ENCODE measurements at places on chromosomes 12 and 14.

- DNase-seq: no peak
Observed at GRCh38 chr14:60756847-60757246, 22.3 kb downstream of the MNAT1 start.

- DNase-seq: no peak
Observed at GRCh38 chr12:63955831-63956666, 111.5 kb downstream of the SRGAP1 start.

GRCh38 chr12:56122637-56123036, 4.6 kb downstream of the ZC3H10 start:
- no peak for DNase-seq

DNA sequence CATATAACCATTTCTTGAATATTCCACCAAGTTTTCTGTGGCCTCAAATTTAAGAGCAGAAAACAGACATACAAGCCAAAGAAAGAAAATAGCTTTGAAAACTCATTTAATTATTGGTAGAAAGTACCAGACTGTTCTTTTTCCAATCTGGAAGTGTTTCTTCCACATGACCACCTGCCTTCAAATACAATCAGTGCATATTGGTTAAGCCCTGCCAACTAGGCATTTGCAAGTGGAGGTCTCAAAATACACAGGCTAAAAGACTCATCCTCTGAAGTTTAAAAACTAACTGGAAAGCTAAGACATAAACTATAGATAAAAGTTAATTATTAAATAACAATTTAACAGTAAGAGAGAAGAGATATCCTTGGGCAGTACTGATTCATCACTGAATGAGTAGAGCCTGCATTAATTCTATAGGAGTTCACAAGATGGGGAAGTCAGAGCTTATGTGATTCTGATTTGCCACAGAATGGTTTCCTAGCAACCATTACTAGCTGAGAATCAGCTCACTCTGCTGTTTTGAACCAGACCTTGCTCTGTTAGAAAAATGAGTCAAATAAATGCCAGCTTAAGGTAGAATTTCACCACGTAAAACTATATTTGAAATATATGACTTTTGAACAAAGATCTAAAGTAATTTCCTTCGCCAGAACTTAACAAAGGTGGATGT, 433.8 kb downstream of the FUT8 start:
- DNase-seq: no peak

DNA sequence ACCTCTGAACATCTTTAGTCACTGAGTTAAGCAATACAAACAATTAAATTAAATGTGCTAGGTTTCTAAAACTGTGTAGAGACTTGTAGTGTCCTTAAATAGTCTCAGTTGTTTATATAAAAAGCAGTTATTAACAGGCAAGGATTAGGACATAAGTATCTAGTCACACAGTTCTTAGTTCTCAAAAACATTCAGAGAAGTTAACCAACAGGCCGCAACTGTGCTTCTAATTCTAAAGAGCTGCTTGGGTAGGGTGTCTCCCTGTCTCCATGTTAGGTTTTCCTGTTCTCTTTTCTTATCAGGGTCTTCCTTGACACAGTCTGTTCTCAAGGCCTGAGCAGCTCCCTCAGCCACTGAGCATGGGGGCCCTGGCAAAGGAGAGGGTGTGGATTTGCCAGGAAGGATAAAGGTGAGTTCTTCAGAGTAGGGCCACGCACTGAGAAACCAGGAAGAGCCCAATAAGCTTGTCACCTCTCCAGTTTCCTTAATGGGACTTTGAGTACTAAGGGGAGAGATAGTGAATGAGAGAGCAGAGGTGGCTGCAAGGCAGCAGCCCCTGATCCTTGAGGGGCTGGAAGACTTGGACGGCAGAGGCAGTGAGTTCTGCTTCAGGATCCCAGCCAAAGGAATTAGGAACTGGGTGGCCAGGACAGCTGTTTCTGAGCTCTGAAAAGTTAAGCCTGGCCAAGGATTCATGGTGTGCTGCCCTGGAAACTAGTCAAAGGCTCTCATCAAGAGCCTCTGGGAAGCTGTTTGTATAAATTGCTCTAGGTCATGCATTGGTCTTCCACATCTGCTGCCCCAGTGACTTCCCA, 177.3 kb downstream of the MYRFL start:
- DNase-seq: no peak

- no peak for DNase-seq
Observed at GRCh38 chr14:90275458-90275814, 19.1 kb downstream of the PSMC1 start.

DNA sequence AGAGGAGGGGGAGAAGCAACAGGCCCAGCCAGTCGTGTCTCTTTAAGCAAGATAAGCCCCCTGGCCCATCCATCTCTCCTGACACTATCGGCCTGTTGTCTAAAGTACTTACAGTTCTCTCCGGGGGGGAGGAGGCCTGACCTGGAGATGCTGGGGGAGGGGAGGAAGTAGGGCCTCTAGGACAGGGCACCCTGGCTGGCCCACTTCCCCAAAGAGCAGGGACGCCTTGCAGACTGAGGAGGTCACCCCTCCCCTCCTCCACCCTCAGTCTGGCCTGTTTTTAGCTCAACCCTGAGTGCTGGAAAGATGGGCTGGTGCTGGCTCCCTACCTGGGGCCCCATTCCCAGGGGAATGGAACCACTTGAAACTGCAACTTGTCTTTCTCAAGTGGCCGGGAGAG, 70.3 kb downstream of the TBX5 start:
- DNase-seq: no peak
